ENCODE measurements at places on chromosomes 12 and 14.

- DNase-seq, result no peak
Observed at GRCh38 chr14:43169722-43170121, 1337.4 kb downstream of the FSCB start.

DNA sequence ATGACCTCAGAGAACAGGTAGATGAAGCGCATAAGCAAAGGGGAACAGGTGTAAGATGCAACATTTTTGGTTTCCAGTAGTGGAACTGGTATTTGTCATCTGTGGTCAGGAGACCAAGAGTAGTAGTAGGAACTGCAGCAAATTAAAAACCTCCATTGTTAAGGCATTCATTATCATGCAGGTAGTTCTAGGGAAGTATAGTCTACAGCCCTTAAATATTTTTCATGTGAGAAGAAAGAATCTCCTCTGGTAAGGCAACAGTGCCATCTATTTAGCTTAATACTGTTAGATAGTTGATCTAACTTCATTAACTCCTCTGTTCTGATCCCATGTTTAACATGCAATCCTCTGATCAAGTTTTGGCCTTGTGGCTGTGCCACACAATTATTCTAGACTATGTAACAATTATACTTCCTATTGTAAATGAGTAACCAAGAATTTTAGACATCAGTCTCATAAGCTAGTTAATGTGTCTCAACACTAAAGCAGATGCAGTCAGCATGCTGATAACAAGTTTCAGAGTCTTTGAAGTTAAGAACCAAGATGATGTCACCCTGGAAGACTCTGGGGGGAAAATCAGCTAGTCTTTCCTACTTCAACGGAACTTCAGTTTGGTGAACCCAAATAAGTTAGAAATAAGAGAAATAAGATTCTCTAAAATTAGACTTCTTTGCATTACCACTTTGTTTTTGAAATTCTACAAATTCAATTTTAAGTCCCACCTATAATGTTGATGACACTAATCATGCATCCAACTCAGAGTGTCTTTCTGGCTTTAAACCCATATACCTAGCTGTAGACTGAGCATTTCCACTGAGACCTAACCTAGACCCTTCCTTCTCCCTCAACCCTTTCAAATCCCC lies 70.9 kb downstream of the STXBP6 start:
- DNase-seq, result no peak

DNA sequence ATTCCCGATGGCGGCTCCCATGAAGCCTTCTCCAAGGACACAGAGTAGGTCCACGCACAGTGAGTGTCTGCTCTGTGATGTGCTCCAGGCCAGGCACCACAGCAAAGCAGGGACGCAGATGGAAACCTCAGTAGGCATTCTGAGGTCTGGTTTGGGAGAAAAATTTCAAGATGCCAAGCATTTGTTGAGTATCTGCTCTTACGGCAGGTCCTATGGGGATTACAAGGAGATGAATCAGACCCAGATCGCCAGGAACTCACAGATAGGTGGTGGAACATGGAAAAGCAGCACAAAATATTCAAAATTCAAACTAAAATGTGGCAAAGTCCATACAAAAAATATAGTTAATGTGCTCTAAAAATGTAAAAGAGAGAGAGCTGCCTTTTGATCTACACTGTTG lies 684.9 kb upstream of the TMEM132C start:
- DNase-seq, result no peak

DNA sequence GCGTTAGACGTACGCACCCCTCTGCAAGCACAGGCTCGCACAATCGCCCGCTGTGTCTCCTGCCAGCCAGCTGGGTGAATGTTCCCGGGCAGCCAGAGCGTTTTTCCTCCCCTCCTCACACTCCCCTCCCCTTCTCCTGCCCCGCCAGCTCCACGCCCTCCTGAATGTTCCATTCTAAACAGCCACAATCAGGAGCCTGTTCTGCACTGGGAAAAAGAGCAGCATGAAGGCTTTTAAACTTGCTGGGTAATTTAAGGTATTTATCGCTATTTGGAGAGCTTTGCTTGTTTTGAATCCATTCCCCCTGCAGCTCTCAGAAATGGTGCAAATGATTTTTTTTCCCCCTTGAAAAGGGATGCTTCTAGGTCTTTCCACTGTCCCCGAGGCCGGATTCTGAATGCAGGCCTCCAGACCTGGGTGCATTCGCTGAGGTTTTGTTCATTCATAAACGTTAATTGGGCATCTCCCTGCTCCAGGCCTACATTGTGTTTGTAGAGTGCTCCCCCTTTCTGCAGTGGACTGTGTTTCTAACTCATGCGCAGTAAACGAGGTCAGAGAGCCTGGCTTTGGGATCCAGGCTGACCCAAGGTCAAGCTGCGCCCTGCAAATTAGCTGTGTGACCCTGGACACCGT lies 212.5 kb downstream of the CHST11 start:
- DNase-seq, result no peak

DNA sequence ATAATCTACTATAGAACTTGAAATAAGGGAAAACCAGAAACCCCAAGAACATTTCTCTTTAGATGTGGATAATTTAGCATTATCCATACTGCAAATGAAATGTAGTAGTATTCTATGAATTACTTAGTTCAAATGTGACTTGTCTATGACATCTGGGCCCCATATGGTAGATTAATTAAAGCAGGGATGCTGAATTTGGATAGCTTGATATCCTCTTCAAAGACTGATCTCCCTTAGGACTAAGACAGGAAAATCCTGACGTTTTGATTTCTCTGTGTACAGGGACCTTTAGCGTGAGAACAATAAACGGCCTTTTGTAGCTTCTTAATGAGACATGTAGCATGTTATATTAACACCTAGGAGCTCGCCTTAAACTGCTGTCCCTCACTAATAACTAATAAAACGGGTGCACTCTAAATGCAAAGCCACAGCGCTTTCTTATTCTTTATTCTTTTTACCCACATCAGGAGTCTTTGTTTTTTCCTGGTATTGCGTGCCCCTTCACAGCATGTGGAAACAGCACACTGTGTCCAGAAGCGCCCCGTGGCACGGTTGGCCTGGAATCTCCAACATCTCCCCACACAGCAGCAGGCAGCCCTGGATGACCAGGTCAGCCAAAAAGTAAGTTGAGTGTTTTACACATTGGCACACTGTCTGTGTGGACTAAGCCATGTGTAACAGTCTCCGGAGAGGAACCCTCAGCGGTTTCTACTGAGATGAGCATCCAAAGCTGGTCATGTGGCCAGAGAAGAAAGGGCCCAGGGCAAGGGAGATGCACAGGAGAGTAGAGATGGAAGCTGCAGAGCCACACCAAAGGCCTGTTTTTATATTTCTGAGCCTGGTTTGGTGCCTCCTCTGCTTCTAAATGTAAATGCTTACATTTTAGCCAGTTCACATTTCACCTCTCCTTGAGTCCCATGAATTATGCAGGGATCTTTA lies 93.1 kb downstream of the SRGAP1 start:
- DNase-seq, result no peak

DNA sequence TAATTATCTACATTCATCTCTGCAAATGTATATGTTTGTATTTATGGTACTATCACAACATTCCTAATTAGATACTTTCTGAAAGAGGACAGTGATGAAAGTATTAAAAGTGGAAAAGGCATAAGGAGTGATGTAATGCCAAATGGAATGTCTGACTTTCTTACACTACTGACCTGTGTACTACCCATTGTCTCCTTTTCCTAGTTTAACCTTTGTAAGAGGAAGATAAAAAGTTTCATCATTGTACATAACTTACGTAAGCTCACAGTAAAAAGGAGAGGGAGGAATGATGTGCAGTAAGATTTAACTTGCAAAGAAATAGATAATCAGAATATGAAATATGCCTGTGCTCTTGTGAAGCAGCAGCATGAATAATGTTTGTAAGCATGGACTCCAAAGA lies 55.9 kb downstream of the SOX5 start:
- no peak for DNase-seq

- no peak for DNase-seq
Observed at GRCh38 chr12:104279164-104279563, 24.4 kb upstream of the EID3 start.

GRCh38 chr12:124509676-124510300 lies 57.6 kb downstream of the NCOR2 start:
- DNase-seq, result no peak

DNA sequence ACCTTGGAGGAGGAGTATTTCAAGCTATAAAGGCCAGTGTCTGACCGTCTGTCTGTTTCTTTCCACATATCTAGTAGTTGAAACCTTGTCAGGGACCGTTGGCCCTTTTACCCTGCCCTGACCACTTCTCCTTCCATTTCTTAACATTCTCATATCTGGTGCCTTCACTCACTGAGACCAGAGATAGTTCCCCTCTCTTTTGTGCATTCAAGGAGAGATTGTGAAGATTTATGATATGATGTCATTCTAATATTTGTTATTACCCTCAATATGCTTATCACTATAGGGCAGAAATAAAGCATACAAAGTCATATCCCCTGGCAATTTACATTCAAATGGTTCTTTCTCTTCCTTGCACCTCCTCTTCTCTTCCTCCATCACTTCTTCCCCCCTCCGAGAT lies 83.3 kb downstream of the PLXNC1 start:
- no peak for DNase-seq

DNA sequence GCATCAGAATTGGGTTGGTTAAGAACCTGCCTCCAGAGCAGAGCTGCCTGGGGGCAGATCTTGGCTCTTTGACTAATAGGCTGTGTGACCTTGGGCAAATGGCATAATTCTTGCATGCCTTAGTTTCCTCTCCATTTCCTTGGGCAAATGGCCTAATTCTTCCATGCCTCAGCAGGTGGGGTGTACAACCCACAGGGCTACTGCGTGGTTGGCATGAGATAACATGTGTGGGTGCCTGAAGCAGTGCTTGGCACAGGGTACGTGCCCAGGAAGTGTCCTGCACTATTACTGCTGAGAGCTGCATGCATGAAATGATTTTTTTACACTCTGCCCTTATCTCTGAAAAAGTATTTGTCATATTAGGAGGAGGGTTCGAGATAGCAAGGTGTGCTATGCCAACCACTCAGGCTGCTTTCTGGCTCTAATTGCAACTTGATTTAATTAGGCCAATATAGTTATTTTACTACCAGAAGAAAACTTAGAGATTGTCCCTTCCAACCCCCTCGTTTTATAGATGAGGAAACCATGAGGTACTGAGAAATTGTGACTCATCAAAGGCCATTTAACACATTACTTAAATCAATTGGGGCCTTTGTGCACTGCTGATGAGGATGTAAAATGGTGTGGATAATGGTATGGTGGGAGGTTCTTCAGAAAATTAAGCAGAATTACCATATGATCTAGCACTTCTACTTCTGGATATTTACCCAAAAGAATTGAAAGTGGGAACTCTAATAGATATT lies 161.6 kb upstream of the HIF1A start:
- no peak for DNase-seq

GRCh38 chr14:68924186-68925158 lies 54.6 kb downstream of the ACTN1 start:
- DNase-seq, result no peak

GRCh38 chr12:54404061-54405004 lies 14.7 kb downstream of the ITGA5 start:
- peak; percentile 66 for DNase-seq

DNA sequence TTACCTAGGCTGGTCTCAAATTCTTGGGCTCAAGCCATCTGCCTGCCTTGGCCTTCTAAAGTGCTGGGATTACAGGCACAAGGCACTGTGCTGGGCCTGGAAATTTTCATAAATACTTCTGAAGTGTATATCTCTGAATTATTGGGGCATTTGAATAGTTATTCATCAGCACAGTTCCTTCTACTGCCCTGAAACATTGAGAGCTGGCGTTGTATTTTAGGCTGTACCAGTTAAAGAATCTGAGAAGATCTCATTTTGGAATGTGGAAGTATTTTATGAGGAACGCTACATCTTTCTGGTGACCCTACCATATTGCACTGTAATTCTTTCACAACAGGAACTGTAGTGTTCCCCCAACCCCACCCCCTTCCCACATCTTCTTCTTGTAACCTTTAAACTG lies 349.0 kb upstream of the RGS6 start:
- no peak for DNase-seq

DNA sequence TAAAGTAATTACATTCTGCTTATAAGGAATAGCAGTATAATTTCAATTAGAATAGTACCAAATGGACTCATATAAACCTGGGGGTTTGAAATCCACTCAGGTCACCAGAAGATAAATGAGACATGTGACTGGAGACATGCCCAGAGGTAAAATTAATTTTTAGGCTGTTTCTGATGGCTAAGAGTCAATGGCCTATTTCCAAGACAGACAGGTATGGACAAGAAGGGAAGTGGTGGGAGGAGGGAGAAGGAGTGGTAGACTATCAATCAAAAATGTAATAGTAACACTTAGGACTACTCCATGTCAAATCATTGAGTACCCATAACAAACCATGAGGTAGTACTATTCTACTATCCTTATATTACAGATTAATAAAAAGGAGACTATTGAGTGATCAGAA lies 544.0 kb downstream of the GALC start:
- no peak for DNase-seq

GRCh38 chr14:57960946-57961785 lies 95.3 kb upstream of the SLC35F4 start:
- no peak for DNase-seq

DNA sequence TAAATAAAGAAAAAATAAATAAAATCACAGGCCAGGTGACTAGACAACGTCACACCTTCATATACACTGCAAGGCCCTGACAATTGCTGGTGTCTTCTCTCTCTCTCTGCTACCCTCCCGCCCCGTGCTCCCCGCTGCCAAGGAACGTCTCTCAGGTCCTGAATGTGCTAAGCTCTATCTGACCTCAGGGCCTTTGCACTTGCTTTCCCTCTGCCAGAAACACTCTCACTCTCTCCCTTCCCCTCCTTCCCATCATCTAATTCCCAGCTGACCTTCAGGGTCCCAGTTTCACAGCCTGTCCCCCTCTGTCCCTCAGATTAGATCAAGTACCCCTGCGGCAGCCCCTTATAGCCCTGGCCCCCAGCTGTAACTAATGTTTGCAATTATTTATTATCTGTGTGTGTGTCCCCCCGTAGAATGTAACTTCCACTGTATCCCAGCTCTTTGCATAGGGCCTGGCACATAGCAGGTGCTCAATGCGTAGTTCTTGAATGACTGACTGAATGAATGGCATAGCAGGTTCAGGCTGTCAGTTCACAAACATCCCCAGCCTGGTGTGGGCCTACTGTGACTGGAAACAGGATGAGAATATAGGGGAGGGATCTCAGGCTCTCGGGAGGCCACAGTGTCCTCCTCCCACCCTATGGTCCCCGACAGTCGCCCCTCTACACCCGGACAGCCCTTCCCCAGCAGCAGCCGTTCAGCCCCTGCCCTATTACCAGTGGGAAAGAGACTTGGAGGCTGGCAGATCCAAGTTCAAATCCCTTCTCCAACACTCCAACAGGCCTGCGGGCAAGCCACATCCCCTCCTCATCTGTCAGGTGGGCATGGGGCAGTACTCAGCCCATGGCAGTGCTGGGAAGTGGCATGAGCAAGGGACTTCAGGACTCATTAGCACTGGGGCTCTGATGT lies 6.6 kb downstream of the BEGAIN start:
- DNase-seq, result no peak

GRCh38 chr12:51911788-51912711 lies 4.7 kb downstream of the ACVRL1 start:
- no peak for DNase-seq

DNA sequence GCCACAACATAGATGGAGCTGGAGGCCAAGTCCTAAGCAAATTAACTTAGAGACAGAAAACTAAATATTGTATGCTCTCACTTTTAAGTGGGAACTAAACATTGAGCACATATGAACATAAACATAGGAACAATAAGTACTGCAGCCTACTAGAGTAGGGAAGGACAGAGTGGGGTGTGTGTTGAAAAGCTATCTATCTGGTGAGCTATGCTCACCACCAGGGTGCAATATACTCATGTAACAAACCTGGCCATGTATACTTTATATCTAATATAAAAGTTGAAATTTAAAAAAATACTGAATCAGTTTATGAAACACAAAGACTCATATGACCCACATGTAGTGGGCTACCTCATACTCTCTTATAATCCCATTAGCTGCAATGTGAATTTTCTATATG lies 1305.0 kb downstream of the LRFN5 start:
- DNase-seq, result no peak

Data from activated CD4-positive, alpha-beta T cell treated with anti-CD3 and anti-CD28 coated beads, Interleukin-2, amount 10 ng/mL, durations not matched to agents 7 days and 5 days (primary cell).